ENCODE measurements at places on chromosomes 2 and 18.

DNA sequence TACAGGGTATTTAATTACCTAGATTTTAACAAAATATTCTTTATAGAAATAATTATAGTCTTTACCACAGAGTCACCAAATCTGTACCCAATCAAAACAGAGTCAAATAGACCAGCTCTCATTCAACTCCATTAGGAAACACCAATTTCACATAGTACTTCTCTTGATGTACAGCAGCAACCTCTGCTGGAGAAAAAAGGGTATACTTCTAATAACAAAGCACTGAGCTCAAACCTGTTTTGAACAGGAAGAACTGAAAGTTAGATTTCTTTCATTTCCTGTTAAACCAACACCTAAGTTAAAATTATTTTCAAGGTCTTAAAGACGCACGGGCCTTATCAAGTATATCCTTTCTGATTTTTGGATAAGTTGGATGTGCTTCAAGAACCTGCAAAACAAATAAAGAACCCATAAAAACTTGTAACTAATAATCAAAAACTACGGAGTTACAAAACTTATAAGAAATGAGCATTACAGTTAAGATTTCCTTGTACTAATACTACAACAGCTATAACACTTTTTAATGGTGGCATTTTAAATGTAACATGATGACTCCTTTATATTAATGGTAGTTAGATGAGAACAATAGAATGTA, 79.0 kb downstream of the TTC21B start:
- no peak for DNase-seq

- DNase-seq, result no peak
Observed at GRCh38 chr2:82796132-82796531, 1662.9 kb downstream of the SUCLG1 start.

DNA sequence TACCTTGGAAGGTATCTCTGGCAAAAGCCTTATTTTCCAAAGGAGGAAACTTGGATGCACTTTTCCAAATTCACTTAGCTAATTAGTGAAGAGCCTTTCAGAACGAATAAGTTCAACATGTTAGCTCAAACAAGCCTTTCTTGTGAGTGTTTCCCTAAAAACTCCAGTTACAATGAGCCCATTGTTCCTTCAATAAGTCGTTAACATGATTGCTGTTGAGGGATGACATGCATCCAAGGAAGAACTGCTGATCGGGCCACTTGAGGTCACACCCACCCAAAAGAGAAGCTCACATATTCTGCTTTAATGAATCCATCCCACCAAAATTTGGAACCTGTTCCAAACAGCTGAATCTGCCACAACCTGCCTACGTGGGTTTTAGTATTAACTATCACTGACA, 48.1 kb upstream of the SLC35G4 start:
- no peak for DNase-seq

DNA sequence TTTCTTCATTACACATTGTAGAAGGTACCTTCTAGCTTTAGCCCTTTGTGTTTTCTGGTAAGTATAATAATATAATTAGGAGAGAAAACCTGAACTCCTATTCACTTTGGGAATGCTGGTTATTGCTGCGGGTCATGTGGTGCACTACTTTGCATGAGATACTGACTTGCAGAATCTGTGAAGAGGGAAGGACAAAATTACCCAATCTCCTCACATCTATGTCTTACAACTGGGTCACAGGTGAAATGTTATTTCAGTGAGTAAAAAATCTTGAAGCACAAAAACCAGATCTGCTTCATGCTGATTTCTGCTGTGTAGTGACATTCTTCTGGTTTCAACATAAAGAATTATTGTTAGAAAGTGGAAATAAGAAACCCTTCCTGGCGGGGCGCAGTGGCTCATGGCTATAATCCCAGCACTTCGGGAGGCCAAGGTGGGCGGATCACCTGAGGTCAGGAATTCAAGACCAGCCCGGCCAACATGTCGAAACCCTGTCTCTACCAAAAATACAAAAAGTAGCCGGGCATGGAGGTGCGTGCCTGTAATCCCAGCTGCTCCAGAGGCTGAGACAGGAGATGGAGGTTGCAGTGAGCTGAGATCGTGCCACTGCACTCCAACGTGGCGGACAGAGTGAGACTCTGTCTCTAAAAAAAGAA, 211.0 kb upstream of the REG3G start:
- DNase-seq, result no peak

DNA sequence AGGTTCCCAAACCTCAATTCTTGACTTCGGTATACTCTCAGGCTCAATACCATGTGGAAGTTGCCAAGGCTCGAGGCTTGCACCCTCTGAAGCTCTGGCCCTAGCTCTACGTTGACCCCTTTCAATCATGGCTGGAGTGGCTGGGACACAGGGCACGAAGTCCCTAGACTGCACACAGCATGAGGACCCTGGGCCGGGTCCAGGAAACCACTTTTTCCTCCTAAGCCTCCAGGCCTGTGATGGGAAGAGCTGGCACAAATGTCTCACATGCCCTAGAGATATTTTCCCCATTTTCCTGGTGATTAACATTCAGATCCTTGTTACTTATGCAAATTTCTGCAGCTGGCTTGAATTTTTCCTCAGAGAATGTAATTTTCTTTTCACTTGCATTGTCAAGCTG, 45.1 kb upstream of the CALCRL start:
- DNase-seq, result no peak

DNA sequence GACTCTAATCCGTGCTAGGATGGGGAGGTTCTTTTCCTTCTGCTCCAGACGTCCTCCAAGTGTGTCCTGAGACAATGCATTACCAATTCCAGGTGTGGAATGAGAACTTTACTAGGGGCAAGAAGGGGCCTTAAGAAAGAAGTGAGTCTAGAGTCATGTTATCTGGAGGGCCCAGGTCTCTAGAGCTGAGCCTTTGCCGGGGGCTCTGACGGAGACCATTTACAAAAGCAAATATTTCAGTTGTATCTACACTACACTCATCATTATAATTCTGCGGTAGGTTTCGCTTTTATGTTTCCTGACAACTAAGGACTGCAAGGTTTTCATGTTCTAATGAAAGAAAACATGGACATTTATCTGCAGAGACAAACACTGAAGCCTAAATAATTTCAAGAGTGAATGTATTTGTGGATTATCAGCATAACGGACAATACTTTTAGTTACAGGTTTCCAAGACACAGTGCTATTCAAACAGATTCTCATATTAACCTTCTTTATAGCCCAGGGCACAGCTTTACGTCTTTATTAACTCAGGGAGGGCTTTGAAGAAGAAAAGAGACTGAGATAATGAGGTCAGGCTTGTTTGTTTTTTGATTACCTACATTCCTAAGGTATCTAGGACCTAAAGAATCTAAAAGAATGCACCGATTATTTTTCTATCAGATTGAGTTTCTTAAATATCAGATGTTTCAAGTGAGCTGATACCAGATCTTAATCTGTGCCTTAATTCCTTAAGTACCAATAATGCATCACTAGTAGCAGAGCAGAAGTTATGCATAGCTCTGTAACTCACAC, 15.0 kb upstream of the LAMA1 start:
- DNase-seq, result no peak

DNA sequence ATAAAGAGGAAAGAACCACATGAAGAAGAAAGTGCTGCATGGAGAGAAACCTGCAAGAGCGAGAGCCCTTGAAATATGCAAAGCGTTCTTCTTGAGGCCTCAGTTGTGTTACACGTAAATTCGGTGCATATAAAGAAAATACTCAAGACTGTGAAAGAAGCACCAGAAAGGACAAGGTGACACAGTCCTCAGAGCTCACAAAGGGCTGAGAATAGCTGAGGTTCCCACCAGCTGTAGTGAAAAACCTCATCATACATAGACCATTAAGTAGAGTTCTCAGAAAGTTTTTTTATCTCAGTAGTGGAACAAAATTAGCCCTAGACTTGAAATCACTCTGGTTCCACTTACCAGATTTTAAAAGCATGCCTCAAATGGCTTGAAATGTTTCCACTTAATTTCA, 980.7 kb upstream of the CRIM1 start:
- no peak for DNase-seq

DNA sequence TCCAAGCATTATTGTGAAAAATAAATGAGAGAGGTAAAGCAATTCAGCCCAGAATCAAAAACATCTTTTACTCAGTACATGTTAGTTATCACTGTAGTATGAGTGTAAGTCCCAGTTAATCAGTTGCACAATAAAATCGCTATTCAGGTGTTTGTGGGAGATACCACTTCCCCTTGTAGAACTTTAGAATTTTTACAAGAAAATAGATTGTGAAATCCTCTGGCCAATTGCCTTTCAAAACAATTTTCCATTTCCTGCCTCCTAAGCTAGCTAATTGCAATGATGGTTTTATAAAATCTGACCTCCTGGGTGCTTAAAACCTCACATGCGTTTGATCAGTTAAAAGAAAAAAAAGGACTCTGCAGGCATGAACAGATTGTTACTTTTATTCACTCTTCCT, 332.5 kb downstream of the PID1 start:
- no peak for DNase-seq

DNA sequence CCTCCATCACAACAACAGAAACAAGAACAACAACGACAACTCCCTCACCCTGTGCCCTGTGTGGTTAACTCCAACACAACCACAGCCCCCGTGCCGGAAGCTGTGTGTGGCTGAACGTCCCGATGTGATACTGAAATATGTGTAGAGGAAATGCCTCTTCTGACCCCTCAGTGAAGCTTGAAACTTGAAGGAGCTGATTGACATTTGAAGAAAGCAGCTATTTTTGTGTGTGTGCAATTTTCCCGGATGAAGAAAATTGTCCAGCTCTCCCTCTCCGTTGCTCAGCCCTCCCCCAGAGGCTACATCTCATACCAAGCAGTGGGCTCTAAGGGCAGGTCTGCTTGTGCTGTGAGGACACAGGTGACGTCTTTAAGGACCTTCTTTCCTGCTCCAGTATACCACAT, 173.8 kb downstream of the ICOS start:
- DNase-seq, result no peak

GRCh38 chr2:191180713-191181112, 29.9 kb upstream of the STAT4 start:
- no peak for DNase-seq

GRCh38 chr2:1774929-1775328, 30.6 kb upstream of the PXDN start:
- DNase-seq, result no peak

DNA sequence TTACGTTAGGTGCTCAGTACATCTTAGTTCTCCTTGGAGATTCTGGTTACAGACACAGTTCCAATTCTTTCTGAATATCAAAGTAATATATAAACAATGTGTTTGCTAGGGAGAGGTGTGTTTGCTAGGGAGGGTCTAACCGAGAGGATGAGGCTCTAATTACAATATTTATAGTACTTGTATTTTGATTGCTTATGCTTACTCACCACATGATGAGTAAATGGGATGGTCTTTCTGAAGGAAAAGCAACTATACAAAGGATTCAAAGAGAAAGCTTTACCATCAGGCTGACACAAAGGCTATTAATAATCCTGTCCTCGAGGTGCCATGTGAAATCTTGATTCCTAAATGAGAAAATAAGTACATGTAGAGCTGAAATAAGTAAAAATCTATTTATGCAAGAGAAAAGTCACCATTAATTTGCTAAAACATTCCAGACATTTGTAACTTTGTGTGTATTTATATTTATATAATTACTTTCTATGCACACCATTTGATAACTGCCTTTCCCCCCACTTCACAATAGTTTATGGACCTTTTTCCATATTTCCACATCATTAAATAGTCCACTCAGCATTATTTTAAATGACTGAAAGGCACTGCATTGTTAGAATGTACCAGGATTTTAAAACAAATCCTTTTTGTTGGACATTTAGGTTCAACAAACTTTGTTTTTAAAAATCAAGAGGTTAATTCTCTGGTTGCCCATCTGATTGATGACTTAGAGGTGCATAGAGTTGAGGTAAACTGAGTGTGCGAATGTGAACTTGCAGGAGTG, 94.5 kb upstream of the FN1 start:
- no peak for DNase-seq

DNA sequence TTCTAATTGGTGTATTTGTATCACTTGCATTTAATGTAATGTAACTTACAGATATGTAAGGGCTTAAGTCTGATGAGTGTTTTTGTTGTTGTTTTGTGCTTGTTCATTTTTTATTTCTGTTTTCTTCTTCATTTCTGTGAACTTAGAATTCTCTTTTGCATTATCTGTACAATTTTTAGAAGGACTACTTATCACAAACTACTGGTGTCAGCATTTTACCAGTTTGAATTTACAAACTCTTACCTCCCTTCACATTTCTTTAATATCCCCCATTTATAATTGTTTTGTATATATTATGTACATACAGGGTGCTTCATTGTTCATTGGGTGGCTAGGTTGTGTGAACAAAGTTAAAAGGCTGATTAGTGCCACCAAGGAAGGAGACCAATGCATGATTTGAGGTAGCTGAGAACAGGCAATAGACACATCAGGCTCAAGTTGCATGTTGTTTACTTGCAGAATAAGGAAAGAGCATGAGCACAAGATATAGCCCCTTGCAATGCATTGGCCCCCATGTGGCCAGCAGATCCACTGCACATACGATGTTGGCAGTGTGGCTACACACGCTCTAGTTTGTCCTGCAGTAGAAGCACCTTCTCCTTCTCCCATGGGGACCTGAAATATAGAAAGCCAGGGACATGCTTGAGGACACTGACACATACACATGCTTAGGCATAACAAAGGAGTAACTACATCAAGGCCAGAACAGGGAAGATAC, 198.2 kb downstream of the CD8B2 start:
- no peak for DNase-seq

GRCh38 chr2:207484444-207485391, 45.0 kb upstream of the CREB1 start:
- DNase-seq, result no peak

DNA sequence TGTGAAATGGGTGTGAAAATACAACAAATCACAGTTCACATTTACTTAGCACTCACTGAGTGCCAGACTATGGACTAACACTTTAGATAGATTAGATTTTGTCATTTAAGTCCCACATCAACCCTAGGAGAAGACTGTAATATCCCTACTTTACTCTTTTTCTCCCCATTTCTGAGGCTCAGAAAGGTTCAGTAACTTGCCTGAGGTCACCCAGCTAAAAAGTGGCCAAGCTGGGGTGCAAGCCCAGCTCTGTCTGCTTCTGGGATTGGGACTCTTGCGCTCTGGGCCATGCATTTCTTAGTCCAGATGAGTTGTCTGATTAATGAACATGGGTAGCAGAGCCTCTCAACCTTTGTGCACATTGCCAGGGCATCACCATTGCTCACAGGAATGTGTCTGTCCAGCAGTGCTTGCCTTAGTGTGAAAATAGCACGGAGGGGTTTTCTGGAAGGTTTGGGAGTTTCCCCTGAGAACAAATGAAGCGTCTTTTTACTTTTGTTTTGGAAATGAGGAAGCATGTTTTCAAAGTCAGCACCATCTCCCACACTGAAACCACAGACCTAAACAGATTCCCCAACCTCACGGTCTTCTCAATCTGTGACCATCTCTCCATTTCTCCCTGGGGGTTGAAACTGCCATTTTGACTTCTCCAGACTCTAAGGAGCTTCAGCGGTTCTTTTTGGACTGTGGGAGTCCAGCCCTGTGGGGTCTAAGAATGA, 31.9 kb downstream of the NRP2 start:
- no peak for DNase-seq

GRCh38 chr2:80340022-80340421, 35.5 kb upstream of the LRRTM1 start:
- no peak for DNase-seq
